Fibroblast of skin of scalp (primary cell): ENCODE measurements at places on chromosomes 2 and 18.

DNA sequence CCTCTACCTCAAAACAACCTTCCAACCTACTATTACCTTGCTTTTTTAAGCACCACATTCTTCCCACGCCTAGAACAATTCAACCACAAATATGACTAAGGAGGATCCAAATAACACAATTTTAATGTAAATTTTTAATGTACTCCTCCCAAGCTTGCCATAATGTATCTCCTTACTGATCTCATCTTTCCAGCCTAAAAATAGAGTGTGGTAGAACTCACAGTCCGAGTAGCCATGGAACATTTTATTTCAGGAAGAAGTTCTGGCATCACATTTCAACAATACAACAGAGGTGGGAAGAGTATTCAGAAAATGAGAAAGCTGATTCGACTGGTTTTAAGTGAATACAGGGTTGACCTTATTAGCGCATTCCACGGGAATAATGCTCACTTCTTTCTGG, 15.4 kb downstream of the FEZ2 start:
- DNase-seq: no peak

DNA sequence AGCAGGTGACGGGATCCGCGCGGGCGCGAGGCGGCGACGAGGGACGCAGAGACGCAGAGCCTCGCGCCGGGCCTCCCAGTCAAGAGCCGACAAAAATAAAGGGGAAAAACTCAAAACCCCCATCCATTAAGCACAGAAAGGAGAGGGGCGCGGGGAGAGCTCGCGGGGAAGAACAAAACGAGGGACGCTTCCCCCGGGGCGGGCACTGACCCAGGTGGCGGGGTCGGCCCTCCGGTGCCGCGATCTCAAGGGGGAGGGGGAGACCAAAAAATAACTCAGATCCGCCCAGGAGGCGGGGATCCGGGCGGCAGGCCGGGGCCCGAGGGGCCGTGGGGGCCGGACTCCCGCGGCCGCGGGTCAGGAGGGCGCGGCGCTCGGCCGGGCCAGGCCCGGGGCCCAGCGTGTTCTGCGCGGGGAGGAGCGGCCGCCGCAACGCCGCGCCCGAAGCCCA, 597 bp downstream of the RNF103 start:
- DNase-seq: no peak

GRCh38 chr2:14423145-14423906, 209.2 kb upstream of the LRATD1 start:
- no peak for DNase-seq

DNA sequence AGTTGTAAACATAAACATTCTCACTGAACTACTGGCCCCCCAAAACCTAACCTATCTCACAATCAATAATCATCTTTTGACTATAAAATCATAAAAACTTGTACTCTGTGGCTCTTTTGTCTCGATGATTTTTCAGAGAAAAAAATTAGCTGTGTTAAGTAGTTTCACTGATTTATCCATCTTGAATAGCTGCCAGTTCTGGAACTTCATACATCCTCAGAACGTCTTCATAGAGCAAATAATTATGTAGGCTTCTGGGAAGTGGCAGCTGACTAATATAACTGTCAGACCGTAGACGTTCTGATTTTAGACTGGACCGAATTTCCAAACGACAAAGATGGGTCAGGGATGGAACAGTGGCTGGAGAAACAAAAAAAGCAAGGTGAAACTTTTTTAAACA, 97.3 kb upstream of the CHAC2 start:
- DNase-seq: no peak

DNA sequence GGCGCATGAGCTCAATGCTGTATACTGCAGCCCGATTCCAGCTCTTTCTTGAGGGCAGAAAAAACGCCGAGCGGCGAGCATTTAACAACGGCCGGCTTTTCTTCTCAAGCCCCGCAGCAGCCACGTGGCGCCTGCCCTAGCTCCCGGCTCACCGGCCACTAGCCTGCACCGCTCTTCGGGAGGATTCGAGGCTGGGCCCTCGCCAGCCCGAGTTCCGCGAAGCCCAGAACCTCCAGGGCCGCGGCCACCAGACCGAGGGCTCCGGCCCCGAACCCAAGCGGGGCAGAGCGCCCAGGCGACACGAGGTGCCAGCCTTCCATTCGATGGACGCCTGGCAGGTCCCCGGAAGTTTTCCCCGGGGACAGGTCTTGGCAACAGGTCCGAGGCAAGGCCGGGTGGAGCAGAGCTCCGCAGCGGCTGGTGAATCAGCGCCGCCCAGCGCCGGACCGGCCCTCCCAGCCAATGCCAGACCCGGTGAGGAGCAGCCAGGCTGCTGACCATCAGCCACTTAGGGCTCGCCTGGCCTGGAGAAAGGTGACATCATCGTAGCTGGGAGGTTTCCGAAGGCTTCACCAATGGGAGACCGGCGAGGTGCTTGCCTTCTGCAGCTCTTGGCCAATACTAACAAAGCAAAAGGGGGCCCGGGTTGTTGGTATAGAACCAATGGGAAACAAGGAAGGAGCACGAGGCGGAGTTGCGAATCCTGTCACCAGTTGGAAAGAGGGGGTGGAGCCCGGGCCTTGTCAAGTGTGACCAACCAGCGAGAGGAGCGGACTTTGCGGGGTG, 552 bp upstream of the MXD1 start:
- peak; percentile 100 for DNase-seq

DNA sequence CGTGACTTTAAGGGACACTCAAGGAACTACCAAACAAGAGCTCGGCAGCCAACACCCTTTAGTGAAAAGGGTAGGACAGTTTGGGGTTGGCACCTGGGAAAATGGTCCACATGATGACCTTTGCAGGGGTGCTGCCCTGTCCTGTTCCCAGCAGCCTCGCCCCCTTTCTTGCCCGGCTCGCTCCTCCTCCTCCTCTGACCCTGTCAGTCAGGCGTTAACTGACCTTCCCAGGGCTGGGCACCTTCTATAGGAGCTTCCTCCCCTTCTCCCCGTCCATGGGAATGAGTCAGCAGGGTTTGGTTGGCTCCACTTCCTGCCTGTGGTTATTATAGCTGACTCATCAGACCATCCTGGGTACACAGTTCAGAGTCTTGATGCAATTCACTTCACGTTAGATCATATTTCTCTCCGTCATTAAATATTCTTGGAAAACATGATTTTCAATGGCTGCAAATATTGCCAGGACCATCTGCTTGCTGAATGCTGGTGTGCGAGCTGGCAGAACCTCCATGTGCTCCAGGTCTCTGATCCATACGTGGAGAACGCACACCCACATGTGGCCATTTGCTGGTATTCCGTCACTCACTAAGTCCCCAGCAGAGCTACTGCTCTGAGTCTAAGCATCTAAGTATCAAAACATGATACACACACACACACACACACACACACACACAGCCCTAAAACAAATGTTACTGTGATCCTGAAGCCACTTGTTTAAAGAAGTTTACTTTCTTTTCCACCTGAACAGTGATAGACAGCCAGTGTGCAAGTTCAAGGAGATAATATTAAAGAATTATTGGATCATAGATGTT, 185.0 kb downstream of the ANAPC1 start:
- peak; percentile 97 for DNase-seq

- no peak for DNase-seq
Observed at GRCh38 chr2:100247256-100248043, 74.9 kb downstream of the LONRF2 start.

DNA sequence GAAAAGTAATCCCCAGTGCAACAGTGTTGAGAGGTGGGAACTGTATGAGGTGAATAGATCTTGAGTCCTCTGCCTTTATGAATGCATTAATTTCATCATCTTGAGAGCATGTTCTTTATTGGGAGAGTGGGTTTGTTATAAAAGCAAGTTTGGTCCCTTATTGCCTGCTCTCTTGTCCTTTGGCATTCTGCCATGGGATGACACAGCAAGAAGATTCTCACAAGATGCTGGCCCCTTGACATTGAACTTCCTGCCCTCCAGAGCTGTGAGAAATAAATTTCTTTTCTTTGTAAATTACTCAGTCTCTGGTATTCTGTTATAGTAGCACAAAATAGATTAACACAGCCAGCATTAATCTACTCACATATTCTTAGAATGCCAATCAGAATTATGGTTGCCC, 108.6 kb downstream of the EHBP1 start:
- DNase-seq: peak; percentile 94

- no peak for DNase-seq
Observed at GRCh38 chr18:13395577-13395976, 177.0 kb downstream of the LDLRAD4 start.

GRCh38 chr2:162473-163382, 101.1 kb downstream of the SH3YL1 start:
- DNase-seq: no peak

GRCh38 chr2:209519271-209519670, 95.4 kb downstream of the MAP2 start:
- no peak for DNase-seq

- DNase-seq: no peak
Observed at GRCh38 chr18:14026199-14026598, 106.0 kb downstream of the ZNF519 start.

DNA sequence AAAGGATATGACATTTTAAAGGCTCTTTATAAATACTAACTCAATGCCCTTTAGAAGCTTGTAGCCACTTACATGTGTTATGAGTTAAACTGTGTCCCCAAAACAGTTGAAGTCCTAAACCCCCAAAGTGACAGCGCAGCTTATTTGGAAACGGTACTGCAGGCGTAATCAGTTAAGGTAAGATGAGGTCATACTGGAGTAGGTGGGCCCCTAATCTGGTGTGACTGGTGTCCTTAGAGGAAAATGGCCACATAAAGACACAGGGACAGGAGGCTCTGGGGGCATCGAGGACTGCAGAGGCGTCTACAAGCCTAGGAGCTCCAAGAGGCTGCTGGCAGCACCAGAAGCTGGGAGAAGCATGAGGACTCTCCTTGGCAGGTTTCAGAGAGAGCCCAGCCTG, 8.5 kb downstream of the TXNL4A start:
- no peak for DNase-seq

GRCh38 chr2:10285556-10286198, 17.0 kb upstream of the HPCAL1 start:
- peak; percentile 61 for DNase-seq

- no peak for DNase-seq
Observed at GRCh38 chr2:231966886-231967285, 5.4 kb downstream of the DIS3L2 start.

DNA sequence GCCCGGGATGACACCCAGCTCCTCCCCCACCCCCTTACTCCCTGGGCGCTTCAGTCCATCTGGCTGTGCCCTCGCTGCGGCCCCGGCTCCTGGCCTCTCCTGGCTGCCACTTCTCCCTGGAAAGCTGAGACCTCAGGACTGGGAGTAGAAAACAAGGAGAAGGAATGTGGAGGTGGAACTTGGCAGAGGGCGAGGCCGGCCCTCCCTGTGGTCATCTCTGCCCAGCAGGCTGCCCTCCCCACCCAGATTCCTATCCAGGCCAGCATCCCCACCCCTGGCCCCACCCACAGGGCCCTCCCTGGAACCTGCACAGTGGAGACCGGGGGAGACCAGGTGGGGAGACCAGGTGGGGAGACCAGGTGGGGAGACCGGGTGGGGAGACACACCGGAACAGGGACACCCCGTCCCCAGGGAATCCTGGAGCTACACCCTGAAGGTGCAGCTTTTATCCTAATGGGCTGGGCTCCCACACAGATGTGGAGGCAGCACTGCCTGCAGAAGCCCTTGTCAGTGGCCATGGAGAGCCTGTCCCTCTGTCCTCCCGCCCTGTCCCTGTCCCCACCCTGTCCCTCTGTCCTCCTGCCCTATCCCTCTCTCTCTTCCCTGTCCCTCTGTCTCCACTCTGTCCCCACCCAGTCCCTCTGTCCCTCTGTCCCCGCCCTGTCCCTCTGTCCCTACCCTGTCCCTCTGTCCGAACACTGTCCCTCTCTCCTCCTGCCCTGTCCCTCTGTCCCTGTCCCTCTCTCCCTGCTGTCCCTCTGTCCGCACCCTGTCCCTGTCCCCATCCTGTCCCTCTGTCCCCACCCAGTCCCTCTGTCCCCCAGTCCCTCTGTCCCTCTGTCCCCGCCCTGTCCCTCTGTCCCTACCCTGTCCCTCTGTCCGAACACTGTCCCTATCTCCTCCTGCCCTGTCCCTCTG, 157.1 kb downstream of the PXDN start:
- no peak for DNase-seq

DNA sequence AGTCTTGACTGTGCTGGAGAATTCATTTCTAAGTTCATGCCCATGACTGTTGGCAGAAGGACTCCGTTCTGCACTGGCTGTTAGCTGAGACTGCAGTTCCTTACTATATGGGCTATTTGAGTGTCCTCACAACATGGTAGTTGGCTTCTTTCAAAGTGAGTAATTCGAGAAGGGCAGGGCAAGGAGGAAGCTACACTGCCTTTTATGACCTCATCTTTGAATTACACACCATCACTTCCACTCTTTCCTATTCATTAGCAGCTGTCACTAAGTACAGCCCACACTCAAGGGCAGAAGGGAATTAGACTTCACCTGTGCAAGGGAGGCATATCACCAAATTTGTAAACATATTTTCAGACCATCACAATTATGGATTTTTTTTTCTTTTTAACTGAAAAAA, 55.9 kb upstream of the EPAS1 start:
- DNase-seq: no peak

DNA sequence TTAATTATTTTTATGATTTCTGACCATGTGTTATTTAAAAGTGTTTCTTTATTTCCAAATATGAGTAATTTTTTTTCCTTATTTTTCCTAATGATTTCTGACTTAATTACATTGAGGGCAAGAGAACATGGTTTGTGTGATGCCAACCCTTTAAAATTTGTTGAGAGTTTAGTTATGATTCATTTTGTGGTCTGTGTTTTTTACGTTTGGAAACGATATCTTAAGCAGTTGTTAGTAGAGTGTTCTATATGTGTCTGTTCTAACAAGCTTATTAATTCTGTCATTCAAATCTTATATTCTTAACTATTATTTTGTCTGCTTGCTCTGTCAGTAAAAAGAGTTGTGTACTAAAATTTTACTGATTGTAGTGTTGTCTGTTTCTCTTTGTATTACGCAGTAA, 15.0 kb downstream of the NAB1 start:
- DNase-seq: no peak

- peak; percentile 33 for DNase-seq
Observed at GRCh38 chr2:178514664-178515063, 34.4 kb downstream of the PLEKHA3 start.

- DNase-seq: no peak
Observed at GRCh38 chr2:200264631-200265030, 41.9 kb upstream of the SPATS2L start.
